ENCODE measurements at places on chromosomes 11 and 22.

DNA sequence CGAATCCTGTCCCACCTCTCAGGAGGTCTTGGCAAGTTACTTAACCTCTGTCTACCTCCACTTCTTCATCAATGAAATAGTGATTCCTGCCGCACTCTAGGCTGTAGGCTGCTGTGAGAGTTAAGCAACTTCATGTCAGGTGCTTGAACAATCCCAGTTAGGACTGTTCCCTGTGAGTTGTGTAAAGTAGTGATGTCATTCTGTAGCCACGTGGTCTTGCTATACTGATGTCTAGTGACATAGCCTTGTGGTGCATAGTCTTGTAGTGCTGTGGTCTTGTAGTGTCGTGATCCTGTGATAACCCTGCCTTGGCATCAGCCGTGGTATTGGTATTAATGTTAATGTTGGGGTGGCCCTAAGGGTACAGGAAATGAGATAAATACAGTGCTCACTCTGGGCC, 30.3 kb upstream of the PRR5 start:
- no peak for DNase-seq

DNA sequence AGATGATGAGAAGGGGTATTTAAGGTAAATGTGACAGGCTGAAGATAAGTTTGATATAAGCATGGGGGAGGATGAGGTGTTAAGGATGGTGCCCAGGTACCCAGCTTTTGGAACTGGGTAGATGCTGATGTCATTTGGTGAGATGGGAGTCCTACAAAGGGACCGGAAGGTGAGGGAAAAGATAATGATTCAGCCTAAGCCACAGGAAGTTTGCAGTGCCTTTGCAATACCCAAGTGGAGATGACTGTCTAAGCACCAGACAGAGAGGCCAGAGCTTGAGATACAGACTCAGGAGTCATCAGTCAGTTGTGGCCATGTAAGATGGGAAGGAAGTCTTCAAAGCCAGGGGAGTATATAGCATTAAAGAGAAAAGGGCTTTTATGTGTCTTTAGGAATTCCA, 30.0 kb upstream of the SMCO4 start:
- no peak for DNase-seq

GRCh38 chr11:44839458-44840084, 111.1 kb downstream of the TP53I11 start:
- no peak for DNase-seq

- DNase-seq: no peak
Observed at GRCh38 chr11:18321578-18321968, 367 bp downstream of the HPS5 start.

DNA sequence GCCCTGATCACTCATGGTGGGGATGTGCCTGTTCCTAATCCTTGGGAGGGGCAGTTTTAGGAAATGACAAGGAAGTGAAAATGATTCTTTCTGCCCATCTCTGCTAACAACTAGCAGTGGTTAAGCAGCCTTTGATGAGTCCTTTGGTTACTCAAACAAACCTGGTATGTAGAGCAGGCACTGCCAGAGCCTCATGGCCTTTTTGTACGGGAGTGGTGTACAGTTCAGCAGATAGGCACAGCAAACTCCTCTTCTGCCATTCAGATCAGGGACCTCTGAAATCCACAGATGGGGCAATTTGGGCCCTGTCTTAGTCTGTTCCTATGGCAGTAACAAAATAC, 66.2 kb downstream of the FZD4 start:
- no peak for DNase-seq

GRCh38 chr22:49826603-49827270, 936 bp downstream of the BRD1 start:
- DNase-seq: no peak

DNA sequence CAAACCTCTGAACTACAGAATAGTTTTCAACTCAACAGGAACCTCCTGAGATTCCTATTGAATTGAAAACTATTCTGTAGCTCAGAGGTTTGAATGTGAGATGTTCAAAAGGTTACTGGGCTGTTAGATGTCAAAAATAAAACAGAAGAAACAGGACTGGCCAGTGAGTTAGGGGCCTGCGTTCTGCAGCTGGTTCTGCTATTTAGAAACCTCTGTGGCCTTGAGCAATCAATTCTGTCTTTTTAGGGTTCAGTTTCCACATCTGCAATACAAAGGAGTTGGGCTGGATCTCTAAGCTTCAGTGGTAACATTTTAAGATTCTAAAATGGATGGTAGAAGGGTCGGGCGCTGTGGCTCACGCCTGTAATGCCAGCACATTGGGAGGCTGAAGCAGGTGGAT, 55.8 kb downstream of the CLMP start:
- no peak for DNase-seq

DNA sequence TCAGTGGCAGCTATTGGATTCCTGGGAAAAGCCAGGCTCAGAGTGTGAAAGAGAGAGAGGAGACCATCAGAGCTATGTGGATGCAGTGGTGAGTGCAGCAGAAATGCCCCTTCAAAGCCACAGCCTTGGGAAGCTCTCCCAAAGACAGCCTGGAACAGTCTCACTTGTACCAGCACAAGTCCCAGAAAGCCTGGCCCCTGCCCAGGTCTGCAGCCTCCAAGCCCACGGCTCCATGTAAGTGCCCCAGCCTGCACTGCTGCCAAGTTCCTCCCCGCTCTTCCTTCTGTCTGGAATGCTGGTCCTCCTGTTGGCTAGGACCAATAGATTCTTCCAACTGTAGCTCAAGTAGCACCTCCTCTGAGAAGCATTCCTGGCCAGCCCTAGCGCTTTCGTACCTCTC, 539.7 kb downstream of the MIAT start:
- DNase-seq: no peak

- no peak for DNase-seq
Observed at GRCh38 chr11:69803022-69803421, 16.2 kb downstream of the FGF3 start.

GRCh38 chr22:48885271-48885918, 942.3 kb downstream of the BRD1 start:
- DNase-seq: no peak

- DNase-seq: no peak
Observed at GRCh38 chr22:46090036-46090591, 60.2 kb upstream of the PPARA start.

- DNase-seq: no peak
Observed at GRCh38 chr22:36279219-36279666, 26.3 kb downstream of the APOL1 start.

DNA sequence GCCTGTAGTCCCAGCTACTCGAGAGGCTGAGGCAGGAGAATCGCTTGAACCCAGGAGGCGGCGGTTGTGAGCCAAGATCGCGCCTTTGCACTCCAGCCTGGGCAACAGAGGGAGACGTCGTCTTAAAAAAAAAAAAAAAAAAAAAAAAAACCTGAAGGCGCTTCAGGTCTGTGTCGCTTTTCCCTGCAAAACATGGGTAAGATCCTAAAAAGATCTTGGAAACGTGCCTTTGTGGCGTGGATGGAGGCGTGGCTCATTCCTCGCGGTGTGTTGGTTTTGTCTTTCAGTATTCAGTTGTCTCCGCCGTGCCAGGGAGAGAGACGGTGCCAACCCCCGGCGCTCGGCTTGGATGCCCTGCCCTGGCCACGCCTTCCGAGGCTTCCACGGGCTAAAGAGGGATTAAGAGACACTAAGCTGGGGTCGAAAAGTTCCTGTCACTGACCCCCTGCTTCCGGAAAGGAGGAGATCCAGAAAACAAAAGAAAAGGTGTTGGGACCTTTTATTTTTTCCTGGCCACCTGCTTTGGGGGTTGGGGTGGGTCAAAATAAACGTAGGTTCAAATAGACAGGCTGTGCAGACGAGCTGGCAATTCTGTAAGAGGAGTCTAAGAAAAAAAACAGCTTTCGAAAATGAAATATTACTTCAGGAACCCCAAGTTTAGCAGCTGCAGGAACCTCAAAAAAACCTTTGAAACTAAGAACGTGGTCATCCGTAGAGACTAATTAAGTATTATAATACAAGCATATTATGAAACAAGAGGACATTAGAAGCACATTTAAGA, 1.1 kb upstream of the SLC35F2 start:
- no peak for DNase-seq

DNA sequence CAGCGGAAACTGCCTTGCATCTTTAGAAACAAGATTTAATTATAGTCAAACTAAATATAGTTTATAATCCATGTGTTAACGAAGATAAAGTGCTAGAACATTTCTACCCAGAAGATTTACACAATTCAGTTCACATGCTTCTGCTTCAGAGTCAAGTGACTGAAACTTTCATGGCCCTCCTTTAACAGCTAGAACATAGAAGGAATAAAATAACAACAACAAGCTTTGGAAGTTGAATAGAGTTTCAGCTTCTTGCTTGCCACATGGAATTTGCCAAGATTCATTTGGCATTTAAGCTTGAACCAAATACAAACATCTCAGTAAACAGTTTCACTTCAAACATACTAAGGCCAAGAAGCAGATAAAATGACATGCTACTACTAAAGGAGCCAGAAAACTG, 676.3 kb upstream of the ANO3 start:
- no peak for DNase-seq

- DNase-seq: no peak
Observed at GRCh38 chr11:68581439-68581838, 102.9 kb upstream of the GAL start.

DNA sequence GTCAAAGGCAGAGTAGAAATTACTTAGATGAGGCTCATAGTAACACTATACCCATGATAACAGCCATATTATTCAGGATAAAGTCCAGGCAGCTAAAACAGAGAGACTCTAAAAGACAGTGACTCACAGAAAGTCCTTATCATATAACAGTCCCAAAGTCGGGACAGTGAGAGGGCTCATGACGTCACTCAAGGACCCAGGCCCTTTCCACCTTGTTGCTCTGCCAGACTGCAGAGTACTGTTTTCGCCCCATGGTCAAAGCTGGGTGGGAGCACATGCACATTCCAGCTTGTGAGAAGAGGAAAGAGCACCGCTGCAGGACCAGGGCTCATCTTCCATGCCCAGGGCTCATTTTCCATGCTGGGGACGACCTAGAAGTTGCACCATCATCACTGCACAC, 29.4 kb upstream of the NUP50 start:
- DNase-seq: no peak

DNA sequence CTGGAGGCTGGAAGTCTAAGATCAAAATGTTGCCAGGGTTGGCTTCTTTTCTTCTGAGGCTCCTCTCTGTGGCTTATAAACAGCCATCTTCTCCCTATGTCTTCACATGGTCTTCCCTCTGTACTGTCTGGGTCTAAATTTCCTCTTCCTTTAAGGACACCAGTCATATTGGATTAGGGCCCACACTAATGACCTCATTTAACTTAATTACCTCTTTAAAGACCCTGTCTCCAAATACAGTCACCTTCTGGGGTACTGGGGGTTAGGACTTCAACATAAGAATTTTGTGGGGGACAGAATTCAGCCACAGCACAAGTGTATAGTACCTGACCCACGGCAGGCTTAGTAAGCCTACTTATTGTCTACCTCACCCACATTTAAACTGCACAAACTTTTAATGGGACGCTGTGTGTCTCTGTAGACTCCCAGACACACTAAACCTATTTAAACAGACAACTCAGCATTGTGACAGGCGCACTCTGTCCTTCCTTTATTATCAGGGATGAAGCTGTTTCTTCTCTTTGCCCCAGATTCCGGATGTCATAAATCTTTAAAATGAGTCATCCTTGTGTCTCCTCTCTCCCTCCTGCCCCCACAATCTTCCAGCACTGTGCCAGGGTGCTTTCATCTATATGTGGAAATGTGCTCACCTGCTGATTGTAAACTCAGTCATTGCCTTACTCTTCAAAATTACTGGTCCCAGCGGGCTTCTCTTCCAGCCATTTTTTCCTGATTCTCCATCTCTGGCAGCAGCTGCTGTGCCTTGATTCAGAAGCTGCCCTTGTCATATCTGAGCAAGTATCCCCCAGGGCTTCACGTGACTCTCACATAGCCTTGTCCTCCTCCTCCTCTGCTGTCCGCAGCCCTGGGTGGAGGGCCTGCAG, 5.4 kb upstream of the MAPK8IP1 start:
- DNase-seq: no peak

GRCh38 chr11:73281201-73281741, 9.1 kb downstream of the P2RY6 start:
- no peak for DNase-seq

- no peak for DNase-seq
Observed at GRCh38 chr11:121670266-121670665, 217.5 kb upstream of the SORL1-AS1 start.

- DNase-seq: no peak
Observed at GRCh38 chr11:8218840-8219239, 44.8 kb downstream of the LMO1 start.

GRCh38 chr11:82818409-82819043, 81.7 kb downstream of the PRCP start:
- DNase-seq: no peak

- peak; percentile 78 for DNase-seq
Observed at GRCh38 chr22:45090497-45090910, 73.2 kb upstream of the NUP50 start.

DNA sequence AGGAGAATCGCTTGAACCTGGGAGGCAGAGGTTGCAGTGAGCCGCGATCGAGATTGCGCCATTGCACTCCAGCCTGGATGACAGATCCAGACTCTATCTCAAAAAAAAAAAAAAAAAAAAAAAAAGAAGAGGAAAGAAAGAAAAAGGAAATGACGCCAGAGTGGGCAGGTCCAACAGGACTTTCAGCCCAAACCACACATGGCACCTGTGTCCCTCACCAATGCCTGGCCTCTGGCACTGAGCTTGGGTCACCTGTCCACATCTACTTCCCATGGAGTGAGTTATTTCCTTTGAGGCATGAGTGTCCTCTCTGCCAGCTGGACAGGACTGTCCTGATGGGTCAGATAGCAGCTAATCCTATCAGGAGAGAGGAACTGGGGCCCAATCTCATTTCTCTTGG, 15.2 kb upstream of the GCAT start:
- no peak for DNase-seq

DNA sequence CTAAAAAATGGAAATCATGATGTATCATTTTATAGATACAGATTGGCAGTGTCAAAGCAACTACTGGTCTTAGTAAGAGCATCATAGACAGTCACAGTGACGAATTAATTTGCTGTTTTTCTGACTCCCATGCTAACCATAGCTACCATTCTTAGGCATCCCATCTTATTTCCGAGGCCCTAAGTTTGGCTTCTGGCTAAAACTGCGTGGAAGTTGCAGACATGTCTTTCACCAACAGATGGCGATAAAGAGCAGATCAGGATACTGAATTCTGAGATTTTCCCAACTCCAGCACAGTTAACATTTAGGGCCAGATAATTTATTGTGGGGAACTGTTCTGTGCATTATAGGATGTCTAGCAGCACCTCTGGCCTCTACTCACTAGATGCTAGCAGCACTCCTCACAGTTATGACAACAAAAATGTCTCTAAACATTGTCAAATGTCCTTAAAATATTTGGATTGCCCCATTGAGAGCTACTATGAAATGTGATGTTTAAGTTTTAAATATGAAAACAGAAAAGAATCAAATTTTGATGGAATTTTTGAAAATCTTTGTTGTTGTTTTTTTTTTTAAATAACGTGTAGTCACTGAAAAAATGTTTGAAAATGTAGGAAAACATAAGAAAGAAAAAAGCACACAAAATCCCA, 16.3 kb downstream of the OR2AG2 start:
- peak; percentile 36 for DNase-seq

DNA sequence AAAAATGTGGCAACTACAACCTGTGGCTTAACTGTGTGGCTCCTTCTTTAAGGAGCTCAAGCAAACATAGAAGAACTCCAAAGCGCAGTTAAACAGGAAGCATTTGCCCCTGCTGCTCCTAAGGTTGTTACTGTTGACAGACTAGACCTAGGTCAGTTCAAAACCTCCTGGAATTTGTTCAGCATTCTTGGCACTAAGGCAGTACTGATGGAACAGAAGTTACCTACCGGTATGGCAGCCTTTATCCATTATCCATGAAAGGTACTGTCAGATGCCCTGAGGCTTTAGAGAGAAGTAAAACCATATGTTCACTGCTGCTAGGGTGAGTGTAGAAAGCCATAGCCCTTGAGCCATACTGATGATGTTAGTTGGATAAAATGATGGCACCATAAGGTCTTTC, 916.5 kb upstream of the FAT3 start:
- DNase-seq: no peak
